ENCODE measurements at places on chromosomes 6 and 20.

- DNase-seq: no peak
These were observed 123.3 kb downstream of the INSM1 start for GRCh38 chr20:20491110-20491783.

DNA sequence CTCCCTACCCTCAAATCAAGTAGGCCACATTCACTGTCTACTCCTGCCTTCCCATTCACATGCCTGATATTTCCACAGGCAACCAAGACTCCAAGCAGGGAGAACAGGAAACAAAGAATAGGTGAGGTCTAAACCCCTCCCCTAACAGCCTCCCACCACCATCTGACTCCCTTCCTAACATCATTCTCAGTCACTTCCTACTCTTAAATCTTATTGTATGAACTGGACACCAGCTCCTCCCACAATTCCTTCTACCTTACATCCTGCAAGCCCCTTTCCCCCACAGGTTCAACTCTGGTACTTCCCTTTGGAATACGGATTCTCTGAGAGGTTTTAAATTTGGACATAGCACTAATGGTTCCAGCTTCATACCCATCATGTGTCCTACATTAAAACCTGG is 944 bp upstream of the C6orf136 start:
- no peak for DNase-seq

DNA sequence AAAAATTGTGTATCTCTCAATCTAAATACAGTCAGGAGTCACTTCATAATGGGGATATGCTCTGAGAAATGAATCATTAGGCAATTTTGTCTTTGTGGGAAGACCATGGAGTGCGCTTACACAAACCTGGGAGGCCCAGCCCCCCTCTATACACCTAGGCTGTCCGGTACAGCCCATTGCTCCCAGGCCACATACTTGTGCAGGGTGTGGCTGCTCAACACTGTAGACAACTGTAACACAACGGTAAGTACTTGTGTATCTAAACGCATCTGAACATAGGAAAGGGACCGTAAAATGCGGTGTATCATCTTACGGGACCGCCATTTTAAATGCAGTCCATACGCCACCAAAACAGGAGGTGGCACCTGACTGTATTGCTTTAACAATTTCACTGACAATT is 58.0 kb upstream of the FRMD1 start:
- DNase-seq: no peak

- no peak for DNase-seq
These were observed 118.8 kb downstream of the CDKAL1 start for GRCh38 chr6:20653085-20653479.

DNA sequence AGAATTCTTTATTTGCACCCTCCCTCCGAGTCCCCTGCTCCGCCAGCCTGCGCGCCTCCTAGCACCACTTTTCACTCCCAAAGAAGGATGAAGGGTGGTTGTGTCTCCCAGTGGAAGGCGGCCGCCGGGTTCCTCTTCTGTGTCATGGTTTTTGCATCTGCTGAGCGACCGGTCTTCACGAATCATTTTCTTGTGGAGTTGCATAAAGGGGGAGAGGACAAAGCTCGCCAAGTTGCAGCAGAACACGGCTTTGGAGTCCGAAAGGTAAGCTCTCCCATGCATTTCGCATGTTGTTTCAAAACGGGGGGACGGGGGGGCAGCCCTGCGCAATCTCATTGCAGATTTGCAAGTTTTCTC is 357 bp downstream of the PCSK2 start:
- no peak for DNase-seq

DNA sequence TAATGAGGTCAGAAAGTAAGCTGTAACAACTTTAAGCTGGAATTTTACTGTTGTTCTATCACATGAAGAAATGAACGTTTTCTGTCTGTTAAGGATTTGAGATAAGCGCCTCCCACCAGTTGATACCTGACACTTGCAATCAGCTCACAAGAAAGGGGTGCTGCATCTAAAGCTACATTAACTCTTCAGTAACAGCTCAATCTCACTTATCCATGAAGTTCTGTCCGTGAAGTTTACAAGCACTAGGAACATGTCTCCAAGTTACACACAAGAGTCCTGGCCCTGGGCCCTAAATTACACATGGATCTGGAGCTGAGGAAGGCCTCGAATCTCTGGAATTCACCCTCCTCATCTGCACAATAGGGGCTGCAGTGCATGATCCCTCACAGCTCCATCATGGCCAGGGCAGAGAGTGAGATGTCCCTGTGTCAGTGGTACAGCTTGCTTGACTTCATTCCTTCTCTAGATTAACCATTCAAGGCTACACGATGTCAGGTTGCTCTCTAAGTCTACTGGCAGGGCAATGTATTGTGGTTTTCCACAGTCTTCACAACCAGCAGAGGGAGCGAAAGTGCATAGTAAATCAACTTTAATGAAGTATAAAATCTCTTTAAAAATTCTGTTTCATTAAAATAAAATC is 182.4 kb upstream of the MCHR2 start:
- DNase-seq: no peak

- no peak for DNase-seq
These were observed 7.7 kb upstream of the ZKSCAN8 start for GRCh38 chr6:28134015-28134414.
